ENCODE measurements at places on chromosomes 16 and 17.

GRCh38 chr17:4594931-4595684 lies 10.8 kb downstream of the SMTNL2 start:
- no peak for DNase-seq

- DNase-seq = no peak
Measured at GRCh38 chr16:67917852-67918236, 13.8 kb downstream of the CTRL start.

DNA sequence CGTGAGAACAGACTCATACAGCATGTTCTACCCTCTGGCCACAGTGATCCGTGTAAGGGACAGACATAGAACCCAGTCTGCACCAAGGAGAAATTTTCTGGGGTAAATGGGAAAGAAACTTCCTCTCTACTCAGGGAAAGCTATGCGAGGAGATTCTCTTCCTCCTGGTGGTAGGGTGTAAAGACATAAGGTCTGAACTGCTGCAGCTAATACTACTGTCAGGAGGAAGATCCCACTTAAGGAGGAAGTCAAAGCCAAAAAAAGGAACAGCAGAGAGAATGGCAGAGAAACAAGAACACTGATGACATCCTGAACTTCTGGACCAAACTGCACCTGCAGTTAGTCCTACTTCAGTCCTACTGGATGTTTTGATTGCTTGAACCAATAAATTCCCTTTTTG lies 7.1 kb upstream of the TM4SF5 start:
- no peak for DNase-seq

DNA sequence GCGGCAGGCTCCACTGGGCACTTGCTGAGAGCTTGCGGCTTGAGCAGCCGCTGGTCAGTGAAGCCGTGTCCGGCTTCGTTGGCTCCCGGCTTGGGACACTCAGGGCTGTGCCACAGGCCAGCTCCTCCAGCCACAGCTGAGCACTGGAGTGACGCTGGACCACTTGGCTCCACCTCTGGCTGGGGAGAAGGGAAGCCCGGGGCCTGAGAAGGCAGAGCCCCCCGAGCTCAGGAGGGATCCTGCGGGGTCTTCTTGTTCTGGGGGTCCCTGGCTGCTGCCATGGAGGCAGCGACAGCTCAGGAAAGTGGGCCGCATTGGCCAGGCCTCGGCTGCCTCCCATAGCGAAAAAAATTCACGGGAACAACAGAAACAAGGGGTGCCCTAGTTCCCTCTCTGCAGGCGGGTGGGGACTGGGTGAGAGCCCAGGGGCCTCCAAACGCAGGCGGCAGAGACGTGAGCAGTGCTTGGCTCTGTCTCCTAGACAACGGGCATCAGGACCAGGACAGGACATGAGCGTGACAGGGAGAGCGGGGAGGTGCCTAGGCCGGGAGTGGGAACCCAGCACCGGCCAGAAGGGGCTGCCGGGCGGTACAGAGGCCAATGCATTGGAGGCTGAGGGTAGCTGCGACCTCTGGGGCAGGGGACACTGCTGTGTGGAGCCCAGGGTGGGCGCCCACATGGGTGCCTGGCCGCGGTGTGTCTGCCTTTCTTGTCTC lies 37.7 kb downstream of the SLC7A5 start:
- no peak for DNase-seq

DNA sequence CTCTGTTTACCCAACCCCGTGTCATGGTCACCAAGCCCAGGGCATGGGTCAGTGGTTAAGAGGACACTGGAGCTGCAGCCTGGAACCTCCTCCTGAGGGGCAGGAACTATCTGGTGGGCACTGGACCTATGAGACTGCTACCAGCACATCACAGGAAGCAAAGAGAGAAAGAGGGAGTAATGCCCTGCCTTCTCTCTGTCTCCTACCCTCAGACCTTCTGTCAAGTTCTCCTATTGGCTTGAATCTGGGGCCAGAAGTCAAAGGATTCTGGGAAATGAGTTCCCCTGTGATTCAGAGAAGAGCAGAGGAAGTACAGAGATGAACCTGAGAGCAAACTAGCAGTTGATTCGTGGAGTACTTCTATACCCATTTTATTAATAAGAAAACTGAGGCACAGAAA lies 123.0 kb upstream of the GNAO1 start:
- DNase-seq = no peak

All from neuronal stem cell (in vitro differentiated cells).